Central memory CD8-positive, alpha-beta T cell (primary cell): ENCODE measurements at places on chromosomes 13 and 19.

DNA sequence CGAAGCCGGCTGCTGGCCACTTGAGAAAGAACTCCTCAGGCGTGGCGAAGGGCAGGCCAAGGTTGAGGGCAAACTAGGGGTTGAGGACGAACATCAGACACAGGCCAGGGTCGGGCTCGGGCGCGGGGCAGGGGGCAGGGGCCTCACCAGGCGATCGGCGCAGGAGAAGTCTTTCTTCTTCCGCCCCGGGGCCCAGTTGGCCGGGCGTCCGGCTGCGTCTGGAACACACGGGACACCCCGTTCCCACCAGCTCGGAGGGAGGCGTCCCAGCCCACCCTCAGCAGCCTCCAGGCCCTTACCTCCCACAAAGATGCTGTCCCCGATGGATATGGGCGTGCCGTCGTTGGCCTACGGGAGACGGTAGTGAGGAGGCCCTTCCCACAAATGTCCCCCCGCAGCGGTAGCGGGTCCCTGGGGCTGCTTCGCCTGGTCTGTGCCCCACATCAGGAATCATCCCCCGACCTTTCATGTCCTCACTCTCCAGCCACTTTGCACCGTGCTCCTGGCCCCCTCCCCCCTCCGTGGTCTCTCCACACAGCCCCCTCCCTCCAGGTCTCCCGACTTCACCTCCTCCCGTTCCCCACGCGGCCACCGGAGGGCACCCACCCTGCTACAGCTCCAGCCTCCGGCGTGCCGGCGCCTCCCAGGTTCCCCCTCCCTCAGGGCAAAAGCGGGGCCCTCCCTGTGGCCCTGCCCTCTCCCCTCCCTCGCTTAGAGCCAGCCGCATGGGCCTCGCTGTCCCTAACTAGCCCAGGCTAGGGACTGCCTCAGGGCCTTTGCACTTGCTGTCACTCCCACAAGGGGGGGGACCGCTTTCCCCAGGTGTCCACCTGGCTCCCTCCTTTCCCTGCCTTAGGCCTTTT is 4.8 kb downstream of the PNKP start:
- no peak for DNase-seq

GRCh38 chr13:100860866-100861265 is 186.3 kb upstream of the TMTC4 start:
- DNase-seq: no peak

- no peak for DNase-seq
Measured at GRCh38 chr19:46116121-46116520, 8.4 kb downstream of the IGFL3 start.

- no peak for DNase-seq
Measured at GRCh38 chr19:33426621-33427361, 53.3 kb downstream of the CEBPG start.

GRCh38 chr19:42176990-42177685 is 40.3 kb downstream of the DEDD2 start:
- peak; percentile 57 for DNase-seq

GRCh38 chr19:30669329-30670010 is 297.3 kb downstream of the ZNF536 start:
- no peak for DNase-seq

DNA sequence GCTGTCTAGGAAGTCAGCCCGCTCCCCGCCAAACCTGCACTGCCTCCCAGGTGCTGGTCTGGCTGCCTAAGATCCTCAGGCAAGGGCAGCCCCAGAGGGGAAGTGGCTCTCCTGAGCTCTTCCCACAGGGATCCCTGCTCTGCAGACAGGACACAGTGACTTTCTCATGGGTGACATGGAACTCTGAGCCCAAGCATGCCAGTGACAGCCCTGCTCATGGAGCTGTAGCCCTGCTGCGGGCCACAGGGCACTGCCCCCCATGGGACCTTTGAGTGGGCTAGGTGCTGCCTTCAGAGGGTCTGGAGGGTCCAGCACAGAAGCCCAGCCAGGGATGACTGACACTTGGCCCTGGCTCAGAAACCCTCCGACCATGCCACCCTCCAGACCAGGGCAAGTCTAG is 109.1 kb downstream of the TUBA3C start:
- DNase-seq: no peak
